ENCODE measurements at places on chromosomes 6 and 20.

GRCh38 chr6:81900616-81901015, 148.1 kb upstream of the TENT5A start:
- DNase-seq: no peak

DNA sequence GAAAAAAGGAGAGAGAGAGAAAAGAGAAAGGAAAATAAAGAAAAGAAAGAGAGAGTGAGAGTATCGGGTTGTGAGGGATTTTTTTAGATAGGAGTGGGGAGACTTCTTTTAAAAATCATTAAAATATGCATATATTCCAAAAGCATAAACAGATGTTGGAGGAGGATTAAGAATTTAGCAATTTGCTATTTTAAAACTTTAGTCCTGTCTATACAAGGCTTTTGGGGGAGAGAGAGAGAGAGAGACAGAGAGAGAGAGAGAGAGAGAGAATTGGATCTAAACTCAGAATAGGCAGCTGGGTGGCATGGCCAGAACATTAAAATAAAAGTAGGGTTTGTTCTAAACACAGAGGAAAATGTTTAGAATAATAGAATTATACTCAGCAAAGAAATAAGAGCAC, 72.1 kb downstream of the SOD2 start:
- DNase-seq: no peak

DNA sequence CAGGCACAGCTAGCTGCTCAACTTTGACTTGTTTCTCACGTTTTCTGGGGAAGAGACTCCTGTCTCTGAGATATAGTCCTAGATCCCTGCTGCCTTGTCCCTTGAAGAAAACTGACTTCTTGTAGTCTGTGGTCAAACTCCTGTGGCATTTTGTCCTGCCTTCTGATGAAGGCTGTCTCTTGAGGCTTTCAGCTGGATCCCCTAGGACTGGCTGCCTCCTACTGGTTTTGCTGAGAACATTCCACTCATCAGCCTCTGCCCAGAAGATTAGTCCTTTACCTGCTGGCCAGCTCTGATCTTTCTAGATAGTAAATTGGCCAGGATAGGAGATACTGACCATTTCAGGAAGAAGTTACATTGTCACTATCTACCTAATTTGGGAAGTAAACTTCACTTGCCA, 71.9 kb upstream of the CNR1 start:
- DNase-seq: no peak

GRCh38 chr20:44465001-44465560, 10.6 kb upstream of the TTPAL start:
- no peak for DNase-seq

- DNase-seq: no peak
Measured at GRCh38 chr6:9537381-9537780, 877.5 kb downstream of the TFAP2A start.

DNA sequence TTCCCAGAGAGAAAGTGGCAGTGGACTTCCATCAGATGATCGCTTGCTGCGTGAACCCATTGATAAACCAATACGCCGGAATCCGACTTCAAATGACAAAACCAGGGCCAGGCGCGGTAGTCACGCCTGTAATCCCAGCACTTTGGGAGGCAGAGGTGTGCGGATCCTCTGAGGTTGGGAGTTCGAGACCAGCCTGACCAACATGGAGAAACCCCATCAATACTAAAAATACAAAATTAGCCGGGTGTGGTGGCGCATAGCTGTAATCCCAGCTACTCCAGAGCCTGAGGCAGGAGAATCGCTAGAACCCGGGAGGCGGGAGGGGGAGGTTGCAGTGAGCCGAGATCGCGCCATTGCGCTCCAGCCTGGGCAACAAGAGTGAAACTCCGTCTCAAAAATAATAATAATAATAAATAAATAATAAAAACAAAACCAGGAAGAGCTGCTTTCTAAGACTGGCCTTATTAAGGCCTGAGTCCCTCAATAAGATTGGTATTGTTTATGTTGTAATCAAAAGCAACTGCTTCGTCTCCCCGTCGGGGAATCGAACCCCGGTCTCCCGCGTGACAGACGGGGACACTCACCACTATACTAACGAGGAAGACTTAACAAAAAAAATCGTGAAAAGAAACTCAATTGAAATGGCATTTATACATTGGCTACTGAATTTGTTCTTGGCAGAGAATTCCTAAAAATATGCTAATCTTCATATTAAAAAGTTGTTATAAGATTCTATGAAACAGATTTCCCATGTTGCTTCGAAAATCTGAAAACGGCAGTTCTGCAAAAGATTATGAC, 110.2 kb upstream of the ZNF184 start:
- DNase-seq: no peak

DNA sequence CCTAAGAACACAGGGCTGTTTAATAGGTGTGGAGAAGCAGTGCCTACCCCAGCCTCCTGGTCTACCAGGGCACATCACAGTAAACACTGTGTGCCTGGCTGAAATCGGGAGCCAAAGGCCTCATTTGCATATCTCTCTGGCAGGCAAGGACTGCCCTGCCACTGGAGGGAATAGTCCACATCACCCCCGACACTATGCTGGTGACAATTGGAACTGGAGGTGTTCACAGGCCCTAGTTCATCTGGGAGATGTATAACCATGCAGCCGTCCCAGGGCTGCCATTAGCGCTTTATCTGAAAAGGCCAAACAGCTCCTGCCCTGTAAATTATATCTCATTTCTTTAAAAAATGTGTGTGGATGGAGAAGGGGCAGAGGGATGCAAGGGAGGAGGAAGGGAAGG, 150.3 kb downstream of the LINC00237 start:
- DNase-seq: no peak

DNA sequence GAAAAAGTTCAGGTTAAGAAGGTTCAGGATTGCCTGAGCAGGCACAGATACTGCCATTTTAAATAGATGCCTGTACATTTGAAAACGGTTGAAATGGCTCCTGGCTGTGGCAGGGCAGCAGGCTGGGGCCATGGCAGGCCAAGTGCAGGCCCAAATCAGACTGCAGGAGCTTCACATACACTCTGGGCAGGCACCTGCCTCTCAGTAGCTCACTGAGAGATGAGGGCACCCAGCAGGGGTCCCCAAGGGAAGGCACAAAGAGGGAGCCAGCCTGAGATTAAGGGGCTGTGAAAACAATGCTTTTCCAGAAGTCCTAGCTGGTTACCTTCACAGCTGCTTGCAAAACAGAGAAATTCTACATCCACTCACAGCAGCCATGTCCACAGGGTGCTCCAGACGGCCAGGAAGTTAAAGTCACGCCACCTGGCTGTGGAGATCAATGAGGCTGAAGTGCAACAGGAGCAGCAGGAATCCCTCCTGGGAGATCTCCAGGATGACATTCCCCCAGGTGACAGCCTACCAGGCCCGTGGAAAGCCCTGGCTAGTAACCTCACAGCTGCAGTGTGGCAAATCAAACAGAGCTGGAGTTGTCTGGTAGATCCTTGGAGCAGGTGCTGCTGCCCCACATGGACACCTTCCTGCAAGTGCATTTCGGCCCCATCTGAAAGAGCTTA, 6.2 kb upstream of the RAET1E start:
- no peak for DNase-seq

DNA sequence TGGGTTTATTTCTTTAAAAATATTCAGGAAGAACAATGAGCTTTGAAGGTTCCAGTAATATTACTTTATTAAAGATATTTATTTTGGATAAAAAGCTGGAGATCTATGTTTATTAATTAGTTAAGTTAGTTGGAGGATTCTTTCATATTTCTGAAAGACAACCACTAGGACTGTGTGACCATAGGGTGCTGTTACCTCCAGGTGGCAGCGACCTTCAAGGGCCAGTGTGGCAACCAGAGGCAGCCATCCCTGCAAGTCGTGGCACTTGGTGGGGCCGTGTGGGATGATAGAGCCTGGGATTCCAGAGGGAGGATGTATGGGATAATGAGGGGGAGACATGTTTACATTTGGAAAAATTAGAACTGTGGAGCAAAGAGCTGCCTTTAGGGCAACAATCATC, 95.5 kb upstream of the SCP2D1 start:
- DNase-seq: no peak

GRCh38 chr6:121880831-121881230, 445.4 kb downstream of the GJA1 start:
- no peak for DNase-seq

DNA sequence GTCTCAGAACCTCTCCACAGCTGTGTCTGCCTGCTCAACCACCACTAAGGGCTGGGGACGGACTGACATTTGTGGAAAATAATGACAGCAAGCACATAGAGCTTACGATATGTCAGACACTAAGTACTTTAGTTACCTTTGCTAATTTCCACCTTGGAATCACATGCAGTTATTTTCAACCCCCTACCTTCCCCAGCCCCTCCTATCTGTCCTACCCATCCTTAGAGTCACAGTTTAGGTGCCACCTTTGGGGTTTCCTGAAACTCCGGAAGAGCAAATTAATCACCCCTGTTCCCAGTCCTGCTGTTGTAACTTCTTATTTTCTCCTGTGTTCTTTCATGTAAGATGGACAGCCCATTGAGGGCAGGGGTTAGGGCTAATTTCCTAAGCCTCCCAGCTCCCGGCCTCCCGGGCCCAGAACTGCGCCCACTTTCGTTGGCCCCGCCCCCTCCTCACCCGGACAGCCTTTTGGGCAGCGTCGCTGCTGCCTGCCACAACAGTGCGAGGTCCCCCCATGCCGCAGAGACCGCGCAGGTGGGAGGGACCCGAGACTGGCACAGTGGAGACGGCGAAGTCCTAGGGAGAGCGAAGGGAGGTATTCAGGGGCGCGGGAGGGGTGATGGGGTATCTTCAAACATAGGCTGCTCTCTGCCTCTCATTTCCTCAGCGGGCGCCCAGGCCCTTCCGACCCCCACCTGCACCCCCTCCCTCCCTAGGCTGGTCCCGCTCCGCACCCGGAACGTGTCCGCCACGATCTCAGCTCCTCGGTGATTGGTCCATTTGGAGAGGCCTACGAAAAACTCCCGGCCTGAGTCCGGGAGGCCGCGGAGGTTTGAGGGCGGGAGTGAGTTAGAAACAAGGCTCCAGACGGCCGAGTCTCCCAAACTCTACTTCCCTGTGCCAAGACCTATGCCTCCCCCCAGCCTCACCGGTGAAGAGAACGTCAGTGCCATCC, 1.1 kb downstream of the DDAH2 start:
- DNase-seq: no peak

DNA sequence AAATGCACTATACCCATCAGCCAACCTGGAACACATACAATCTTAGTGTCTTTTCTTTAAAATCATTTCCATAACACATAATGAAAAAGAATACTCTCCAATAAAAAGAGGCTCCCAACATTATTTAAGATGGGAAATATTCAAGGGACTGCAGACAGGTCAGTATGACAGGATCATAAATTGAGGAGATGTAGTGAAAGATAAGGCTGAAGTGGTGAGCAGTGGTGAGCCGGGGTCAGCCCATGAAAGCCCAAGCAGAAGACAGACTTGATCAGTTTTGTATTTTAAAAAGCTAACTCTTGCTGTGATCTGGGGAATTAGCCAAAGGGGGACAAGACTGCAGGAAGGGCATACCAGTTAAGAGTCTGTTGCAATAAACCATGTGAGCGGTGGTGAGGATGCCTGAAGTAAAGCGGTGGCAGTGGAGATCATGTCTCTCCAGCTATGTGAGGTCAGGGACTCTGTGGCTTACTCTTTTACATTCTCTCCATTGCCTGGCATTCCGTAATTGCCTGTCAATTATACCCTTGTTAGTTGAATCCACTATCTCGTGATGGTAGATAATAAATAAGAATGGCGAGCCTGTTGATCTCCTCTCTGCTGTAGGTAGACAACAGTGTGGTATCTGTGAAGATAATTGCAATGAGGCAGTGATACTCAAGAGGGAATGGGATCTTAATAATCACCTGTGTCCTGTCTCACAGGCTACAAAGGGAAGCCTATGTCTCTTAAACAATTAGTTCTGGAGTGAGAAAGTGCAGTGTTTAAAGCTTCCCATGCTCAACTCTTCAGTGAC, 97.4 kb downstream of the FILIP1 start:
- no peak for DNase-seq

GRCh38 chr6:90301816-90302215, 5.2 kb upstream of the BACH2 start:
- no peak for DNase-seq

- peak; percentile 31 for DNase-seq
Measured at GRCh38 chr6:118668761-118669385, 17.5 kb upstream of the CEP85L start.

GRCh38 chr6:42923666-42924065, 5.6 kb upstream of the CNPY3 start:
- DNase-seq: no peak

GRCh38 chr6:70385901-70386300, 27.4 kb upstream of the FAM135A start:
- DNase-seq: no peak

DNA sequence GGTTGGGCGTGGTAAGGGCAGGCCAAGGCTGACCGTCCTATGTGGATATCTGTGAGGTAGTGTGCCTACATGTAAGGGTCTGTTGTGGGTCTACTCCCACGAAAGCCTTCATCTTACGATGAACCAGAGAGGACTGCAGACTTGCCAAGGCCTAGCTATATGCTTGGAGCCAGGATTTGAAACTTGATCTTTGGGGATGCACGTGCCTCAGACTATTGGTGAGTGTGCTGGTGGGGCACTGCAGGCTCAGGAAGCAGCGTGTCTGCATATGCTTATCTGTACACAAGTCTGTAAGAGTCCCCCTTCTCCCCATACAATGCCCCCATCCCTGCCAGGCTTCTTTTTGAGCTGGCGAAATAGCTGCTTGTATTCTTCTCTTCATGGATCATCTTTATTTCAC, 17.9 kb downstream of the PLCG1 start:
- no peak for DNase-seq

- no peak for DNase-seq
Measured at GRCh38 chr6:159212028-159212427, 42.8 kb downstream of the FNDC1 start.

GRCh38 chr6:34867484-34867883, 20.4 kb downstream of the TAF11 start:
- no peak for DNase-seq

DNA sequence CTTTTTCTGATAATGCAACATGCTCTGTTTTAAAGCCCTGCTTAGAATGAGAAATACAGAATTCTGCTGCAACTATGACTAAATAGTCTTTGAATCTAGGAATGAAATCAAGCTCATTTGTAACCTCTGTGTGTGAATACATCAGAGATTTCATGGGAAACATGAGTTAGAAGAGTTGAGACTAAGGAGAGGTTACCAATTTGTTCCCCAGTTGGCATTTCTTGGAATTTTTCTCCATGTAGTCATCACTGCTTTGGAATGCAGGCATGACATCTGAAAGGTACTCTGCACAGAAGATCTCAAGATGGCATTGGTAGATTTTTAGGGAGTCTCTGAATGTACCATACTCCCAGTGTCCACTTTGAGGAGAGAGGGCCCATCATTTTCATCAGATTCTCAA, 237.2 kb downstream of the TFAP2A start:
- no peak for DNase-seq

GRCh38 chr6:8085053-8085511, 17.3 kb downstream of the EEF1E1 start:
- no peak for DNase-seq
